GOT3 (cell line): ENCODE measurements at places on chromosomes 6 and 20.

DNA sequence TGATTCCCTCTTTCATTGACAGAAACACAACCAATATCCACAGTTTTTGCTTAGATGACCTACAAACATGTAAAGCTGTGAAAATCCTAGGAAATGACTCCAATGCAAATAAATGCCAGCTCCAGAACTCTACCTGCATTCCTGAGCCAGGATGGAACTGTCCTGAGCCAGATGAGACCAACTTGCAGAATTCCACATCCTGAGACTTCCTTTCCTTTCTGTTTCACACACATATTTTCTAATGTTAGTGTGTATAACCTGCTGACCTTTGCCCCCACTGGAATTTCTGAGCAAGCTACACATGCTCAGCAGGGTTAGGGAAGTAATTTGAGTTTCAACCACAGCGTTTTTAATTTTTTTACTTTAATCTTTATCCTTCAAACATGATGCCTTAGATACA, 69.6 kb upstream of the ADGRF1 start:
- no peak for DNase-seq

DNA sequence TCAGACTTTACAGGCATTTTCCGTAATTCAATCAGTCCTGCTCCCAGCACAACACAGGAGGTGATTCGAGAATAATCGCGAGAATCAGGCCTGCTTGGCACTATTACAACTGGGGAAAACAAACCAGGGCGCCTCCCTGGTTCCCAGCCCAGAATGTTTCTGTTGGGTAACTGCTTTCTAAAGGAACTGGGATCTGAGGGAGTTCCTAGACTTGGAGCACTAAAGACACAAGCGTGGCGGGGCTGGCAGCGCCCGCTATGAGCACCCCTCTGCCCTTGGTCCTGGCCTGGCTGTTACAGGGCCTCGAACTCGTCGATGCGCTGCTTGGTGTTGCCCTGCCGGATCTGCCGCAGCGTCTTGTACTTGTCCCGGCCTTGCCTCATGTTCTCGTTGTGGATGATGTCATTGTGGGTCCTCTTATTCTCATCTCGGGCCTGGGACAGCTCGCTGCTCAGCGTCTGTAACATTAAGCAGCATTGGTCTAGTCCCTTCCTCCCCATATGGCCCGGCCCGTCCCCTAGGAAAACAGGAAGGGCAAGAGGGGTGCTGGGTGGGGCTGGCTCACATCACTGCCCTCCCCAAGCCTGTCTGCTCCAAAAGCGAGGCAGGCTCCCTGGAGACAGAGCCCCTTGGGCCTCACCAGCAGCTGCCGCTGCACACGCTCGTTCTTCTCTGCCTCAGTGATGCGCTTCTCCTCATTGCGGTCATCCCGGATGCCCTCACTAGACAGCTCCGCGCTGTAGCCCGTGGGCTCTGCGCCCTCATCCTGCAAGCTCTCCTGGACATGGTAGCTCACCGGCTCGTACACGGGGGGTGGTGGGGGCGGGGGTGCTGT, 52.3 kb downstream of the EZR start:
- no peak for DNase-seq

DNA sequence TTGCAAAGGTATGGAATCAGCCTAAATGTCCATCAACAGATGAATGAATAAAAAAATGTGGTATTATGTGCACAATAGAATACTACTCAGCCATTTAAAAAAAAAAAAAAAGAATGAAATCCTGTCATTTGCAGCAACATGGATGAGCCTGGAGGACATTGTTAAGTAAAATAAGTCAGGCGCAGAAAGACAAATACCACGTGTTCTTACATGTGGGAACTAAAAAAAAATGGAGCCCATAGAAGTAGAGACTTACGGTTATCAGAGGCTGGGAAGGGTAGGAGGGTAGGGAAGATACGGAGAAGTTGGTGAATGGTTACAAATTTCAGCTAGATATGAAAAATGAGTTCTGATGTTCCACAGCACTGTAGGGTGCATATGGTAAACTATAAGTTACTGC, 97.2 kb upstream of the SIRPG start:
- DNase-seq = no peak

DNA sequence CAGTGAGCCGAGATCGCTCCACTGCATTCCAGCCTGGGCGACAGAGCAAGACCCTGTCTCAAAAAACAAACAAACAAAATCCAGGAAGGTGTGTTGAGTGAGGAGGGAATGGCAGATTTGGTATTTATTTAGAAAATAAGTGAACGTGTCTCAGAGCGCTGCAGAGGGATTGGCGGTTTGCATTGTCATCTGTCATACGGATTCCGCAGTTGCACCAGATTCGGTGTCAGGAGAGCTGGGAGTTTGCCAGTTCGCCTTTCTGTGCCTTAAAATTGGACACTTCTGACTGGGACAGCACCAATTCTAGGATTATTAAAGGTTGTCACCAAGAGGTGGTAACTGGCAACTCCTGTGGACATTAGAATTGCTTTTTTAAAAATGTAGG, 912 bp downstream of the SNRNP48 start:
- DNase-seq = no peak

DNA sequence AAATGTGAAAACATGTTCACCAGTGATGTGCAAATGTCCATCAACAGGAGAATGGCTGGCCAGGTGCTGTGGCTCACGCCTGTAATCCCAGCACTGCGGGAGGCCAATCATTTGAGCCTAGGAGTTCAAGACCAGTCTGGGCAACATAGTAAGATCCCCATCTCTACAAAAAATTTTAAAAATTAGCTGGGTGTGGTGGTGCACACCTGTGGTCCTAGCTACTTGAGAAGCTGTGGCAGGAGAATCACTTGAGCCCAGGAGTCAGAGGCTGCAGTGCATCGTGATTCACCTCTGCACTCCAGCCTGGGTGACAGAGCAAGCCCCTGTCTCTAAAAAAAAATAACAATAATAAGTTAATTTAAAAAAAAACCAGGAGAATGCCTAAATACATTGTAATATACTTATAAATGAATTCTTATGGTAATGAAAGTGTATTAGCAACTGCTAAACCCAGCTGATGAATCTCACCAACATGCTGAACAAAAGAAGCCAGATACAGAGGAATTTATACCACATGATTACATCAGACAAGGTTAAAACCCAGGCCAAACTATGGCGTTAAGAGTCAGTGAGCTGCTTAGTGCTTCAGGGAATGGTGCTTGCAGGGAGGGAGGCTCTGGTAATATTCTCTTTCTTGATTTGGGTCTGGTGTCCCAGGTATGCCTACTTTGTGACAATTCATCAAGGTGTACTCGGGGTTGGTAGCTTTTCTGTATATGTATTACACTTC, 36.4 kb downstream of the RPP40 start:
- no peak for DNase-seq

DNA sequence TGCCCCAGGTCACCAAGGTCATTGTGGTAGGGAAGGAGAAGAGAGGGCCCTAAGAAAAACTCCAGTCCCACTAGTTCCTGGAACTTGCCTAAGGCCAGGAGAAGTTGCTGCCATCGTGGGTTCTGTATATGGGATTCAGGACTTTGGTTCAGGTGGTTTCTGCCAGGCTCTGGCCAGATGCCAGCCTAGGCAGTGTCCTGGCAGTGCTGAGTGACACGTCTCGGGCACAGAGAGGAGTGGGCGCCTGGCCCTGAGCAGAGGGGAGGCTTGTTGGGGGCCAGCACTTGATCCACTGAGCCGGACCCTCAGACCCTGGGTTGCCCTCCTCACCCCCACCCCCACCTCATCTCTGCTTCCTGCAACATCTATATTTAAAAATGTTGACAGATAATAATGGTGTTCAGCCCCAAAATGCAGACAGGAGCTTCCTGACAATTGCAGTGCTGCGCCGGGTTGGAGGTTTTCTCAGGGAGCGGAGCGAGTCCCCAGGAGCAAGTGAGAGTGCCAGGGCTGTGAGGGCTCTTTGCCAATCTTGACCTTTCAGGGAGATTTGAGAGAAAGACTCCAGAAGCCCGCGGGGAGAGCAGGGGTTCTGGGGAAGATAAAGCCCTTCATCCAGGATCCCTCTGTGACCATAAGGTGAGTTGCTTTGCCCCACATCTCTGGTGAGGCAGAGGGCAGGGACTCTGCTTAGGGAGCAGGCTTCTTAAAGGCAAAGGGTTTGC, 71.9 kb downstream of the PHACTR3 start:
- no peak for DNase-seq

GRCh38 chr6:3518356-3519190, 61.7 kb upstream of the SLC22A23 start:
- DNase-seq = peak; percentile 31

GRCh38 chr6:66128656-66129055, 421.6 kb upstream of the EYS start:
- no peak for DNase-seq

GRCh38 chr6:41836660-41837052, 49.2 kb downstream of the TOMM6 start:
- no peak for DNase-seq

GRCh38 chr20:25394276-25394675, 3.6 kb upstream of the ABHD12 start:
- no peak for DNase-seq

DNA sequence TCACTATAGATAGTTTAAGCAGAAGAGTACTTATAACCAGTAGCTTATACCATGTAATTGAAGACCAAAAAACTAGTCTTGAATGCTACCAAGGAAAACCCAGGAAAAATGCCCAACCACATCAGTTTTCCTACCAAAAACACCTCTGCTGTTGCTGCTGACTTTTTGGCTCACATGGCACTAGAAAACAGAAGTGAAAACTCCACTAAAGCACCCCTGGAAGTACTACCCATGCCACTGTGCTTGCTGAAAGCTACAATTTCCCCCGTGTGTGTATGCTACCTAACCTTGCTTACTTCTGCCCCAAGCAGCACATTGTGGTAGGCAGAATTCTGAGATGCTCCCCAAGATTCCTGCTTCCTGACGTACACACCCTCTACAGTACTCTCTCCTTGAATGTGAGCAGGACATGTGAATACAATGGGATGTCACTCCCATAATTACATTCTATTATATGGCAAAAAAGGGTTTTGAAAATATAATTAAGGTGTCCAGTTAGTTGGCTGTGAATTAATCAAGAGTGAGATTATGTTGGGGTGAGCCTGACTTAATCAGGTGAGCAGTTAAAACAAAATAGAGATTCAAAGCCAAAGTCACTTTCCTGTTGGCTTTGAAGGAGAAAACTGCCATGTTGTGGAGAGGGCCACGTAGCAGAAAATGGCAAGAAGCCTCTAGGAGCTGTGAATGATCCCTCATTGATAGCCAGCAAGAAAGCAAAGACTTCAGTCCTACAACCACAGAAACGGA, 209.8 kb upstream of the MARCKS start:
- DNase-seq = no peak

- DNase-seq = no peak
Measured at GRCh38 chr6:89308525-89309395, 6.3 kb downstream of the GABRR2 start.

- no peak for DNase-seq
Measured at GRCh38 chr6:109513571-109514071, 30.6 kb upstream of the ZBTB24 start.

DNA sequence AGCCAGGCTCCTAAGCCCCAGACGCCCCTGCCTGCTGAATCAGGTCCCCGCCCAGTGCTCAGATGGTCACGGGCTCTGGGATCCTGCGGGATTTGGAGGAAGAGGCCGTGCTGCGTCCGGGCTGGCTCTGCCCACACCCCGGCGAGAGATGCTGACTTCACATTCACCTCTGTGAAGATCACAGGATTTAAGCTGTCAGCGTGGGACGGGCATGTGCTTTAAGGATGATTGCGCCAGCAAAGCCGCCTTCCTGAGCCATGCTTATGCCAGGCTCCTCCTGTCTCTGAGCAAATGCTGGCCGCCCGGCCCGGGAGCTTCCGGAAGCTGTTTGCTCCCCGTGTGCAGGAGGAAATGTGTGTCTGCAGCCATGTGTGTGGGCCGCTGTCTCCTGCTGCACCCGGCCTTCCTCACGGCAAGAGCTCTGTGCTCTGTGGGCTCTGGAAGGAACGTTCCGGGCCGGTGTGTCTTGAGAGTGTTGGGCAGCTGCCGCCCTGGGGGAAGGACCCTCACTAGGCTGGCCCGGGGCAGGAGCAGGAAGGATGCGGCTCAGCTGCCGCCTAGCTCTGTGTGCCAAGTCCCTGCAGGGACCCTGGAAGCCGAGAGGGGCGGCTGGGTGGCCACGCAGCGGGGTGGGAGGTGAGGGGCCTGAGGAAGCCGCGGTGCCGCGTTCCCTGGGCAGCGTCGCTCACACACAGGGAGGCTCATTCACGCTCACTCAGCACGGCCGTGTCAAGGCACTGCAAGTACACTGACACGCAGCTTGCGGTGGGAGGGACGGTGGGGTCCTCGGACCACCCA, 19.0 kb upstream of the BHLHE23 start:
- DNase-seq = no peak

DNA sequence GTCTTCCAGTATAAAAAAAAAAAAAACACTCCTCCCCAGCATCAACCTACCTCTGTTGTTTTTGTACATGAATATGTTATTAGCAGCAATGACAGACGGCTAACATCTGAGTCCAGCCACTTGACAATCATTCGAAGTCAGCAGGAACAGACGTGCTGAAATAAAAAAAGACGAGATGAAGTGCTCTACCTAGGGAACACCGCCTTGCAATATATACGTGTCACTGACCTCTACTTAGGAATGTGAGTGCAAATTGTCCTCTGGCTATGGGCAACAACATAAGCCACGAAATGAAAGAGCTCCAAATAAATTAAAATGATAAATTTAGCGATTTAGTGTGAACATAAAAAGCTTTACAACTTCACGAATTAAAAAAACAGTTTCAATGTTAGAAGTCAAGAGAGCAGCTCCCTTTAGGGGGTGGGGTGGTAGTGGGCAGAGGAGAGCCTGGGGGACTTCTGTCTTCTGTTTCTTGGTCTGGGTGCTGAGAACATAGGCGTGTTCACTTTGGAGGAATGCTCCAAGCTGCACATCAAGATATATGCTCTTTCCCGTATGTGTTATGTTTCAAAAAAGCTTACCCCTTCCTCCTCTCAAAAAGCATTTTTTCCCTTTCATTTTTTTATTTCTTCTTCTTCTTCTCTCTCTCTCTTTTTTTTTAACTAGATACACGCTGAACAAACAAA, 23.3 kb downstream of the EDN1 start:
- no peak for DNase-seq

GRCh38 chr6:39078695-39079094, 30.1 kb downstream of the GLP1R start:
- DNase-seq = no peak

GRCh38 chr20:42295592-42295991, 677.4 kb upstream of the CHD6 start:
- DNase-seq = no peak

GRCh38 chr6:131382631-131383030, 190.4 kb upstream of the ARG1 start:
- DNase-seq = no peak

- peak; percentile 73 for DNase-seq
Measured at GRCh38 chr6:169070506-169071176, 183.0 kb downstream of the THBS2 start.

GRCh38 chr20:44532981-44533331, 11.1 kb upstream of the SERINC3 start:
- no peak for DNase-seq

DNA sequence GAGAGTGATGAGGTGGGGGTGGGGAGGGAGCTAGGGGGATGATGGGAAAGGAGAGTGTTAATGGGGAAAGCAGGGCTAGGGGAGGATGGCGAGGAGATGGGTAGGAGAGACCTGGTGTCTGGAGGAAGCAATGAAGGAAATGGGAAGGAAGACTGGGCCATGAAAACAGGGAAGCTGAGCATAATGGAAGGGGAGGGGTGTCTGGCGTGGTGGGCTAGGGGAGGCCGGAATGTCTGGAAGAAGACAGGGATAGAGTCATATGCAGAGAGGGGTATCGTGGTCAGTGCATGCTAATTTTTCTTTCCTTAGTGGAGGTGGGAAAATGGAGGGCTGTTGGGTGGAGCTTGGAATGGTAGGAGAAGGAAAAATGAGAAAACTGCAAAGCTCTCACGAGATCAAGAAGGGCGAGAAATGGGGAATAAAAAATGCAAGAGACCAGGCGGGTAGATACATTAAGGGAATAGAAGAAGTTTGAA, 423 bp downstream of the KLHDC3 start:
- no peak for DNase-seq
